Body of pancreas (tissue), 4 donors: ENCODE measurements at places on chromosomes 1 and 21.

DNA sequence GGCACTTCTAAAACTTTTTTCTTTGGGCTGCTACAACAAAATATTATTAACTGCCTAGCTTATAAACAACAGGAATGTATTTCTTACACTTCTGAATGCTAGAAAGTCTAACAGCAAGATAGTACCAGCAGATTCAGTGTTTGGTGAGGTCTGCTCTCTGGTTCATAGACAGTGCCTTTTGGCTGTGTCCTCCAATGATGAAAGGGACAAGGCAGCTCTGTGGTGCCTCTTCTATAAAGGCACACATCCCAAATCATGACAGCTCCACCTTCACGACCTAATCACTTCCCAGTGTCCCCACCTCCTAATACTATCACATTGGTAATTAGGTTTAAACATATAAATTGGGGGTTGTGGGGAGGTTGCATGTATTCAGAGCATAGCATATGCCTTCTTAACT, 9.5 kb downstream of the CFH start:
- DNase-seq, result no peak
- H3K27ac ChIP-seq, result no peak overlapping the region
- no peak overlapping the region for H3K4me3 ChIP-seq

- DNase-seq, result no peak
- peak overlapping the region; percentile 97 for H3K27ac ChIP-seq
- H3K27me3 ChIP-seq, result no peaks in the 10 kb centered on the region
Observed at GRCh38 chr1:234720709-234721441, 110.9 kb upstream of the IRF2BP2 start.

- H3K4me3 ChIP-seq, result no peak overlapping the region
- H3K36me3 ChIP-seq, result peaks cover 4% of the 10 kb centered on the region
- DNase-seq, result no peak
- H3K4me1 ChIP-seq, result no peaks in the 10 kb centered on the region
Observed at GRCh38 chr1:212366901-212367300, 47.8 kb downstream of the PACC1 start.

- H3K4me1 ChIP-seq, result peaks cover 24% of the 10 kb centered on the region
- H3K4me3 ChIP-seq, result peak overlapping the region; percentile 87
- no peaks in the 10 kb centered on the region for H3K27me3 ChIP-seq
- no peaks in the 10 kb centered on the region for H3K36me3 ChIP-seq
- DNase-seq, result peak; percentile 57
Observed at GRCh38 chr1:117606649-117607430, 992 bp downstream of the TENT5C start.

- H3K36me3 ChIP-seq, result no peaks in the 10 kb centered on the region
- H3K27me3 ChIP-seq, result no peaks in the 10 kb centered on the region
- H3K4me3 ChIP-seq, result no peak overlapping the region
- no peaks in the 10 kb centered on the region for H3K4me1 ChIP-seq
Observed at GRCh38 chr1:40353082-40353481, 20.4 kb upstream of the SMAP2 start.

- DNase-seq, result no peak
- no peak overlapping the region for H3K4me3 ChIP-seq
- no peaks in the 10 kb centered on the region for H3K36me3 ChIP-seq
Observed at GRCh38 chr1:245590726-245591125, 435.9 kb downstream of the KIF26B start.

GRCh38 chr1:13964768-13965167, 264.8 kb downstream of the PRDM2 start:
- H3K27me3 ChIP-seq, result no peaks in the 10 kb centered on the region
- no peaks in the 10 kb centered on the region for H3K4me1 ChIP-seq
- no peak overlapping the region for H3K27ac ChIP-seq
- H3K4me3 ChIP-seq, result no peak overlapping the region
- no peak for DNase-seq
